ENCODE measurements at places on chromosomes 7 and 10.

DNA sequence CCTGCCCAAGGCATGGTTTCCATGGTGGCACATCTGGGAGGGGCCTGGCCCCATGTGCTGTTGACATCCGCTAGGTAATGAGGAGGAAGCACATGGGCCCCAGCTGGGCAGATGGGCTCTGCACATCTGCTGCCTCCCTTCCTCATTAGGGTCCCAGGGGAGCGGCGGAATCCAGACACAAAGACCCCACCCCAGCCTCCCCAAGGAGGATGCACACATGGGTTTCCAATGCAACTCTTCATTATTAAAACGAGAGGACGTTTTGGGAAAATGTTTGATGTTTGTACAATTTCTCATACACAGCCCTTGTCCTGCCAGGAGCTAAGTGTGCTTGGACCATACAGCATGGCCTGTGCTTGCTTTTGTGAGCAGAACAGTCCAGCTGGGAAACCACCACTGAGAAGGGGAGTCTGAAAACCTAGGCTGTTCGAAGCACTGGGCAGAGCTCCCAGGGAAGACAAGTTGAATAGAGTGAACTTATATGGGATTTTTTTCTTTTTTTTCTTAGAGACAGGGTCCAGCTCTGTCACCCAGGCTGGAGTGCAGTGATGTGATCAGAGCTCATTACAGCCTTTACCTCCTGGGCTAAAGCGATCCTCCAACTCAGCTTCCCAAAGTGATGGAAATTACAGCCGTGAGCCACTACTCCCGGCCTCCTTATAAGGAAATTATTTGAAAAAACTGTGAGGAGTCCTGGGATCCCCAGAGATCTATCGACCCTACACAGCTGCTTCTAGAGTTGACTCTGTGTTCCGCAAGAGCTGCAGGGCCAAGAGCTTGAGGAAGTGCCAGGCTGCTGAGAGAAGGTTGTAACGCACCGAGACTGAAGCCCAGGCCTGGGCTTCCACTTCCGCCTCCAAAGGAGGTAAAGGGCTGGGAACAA is 23.4 kb downstream of the FAM107B start:
- no peak for DNase-seq

DNA sequence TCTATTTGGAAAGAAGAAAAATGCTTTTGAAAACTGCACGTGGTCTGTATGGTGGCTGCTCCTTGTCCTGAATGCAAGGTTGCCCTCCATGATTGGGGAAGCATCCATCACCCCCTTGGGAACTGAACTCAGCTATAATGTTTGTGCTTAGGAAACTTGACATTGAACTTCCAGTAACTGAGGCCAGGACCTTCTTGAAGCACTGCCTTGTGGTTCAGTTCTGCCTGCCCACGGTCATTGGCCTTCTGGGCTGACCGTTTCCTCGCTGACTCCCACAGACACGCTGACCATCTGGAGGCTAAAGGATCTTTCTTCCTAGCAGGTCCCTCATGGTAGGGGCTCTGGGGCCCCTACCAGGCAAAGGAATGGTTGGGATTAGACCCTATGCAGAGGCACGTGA is 247.8 kb downstream of the CAMK1D start:
- DNase-seq, result no peak

GRCh38 chr10:44261710-44262455 is 123.0 kb downstream of the CXCL12 start:
- no peak for DNase-seq

GRCh38 chr7:23696916-23697441 is 13.0 kb upstream of the STK31 start:
- no peak for DNase-seq

- no peak for DNase-seq
These were observed 89.4 kb downstream of the TBXAS1 start for GRCh38 chr7:139918480-139918879.

Measured in stimulated activated CD8-positive, alpha-beta memory T cell treated with anti-CD3 and anti-CD28 coated beads, Interleukin-7, amount 100 ng/mL, for 24 hours (primary cell).